ENCODE measurements at places on chromosomes 12 and 14.

DNA sequence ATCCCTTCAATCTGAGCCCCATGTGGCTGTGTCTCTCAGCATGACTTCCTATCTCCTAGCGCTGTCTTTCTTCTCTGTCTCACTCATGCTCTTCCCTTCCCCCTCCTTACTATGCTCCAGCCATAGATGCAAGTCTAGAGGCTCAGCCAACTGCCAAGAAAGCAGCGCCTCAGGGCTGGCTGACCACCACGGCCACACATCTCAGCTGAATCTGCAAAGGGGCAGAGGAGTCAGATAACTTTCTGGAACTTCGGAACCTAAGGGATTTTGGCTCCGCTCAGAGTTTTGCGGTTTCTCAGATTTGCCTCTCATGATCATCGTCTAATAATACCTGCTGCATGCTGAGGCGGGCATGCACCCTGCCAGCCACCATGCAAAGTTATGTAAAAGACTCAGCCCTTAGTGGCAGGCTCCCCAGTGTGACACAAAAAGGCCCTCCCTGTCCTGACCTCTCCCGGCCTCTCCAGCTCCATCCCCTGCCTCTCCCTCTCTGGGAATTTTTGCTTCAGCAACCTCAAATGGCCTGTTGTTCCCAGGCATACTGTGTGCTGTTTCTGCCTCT, 5.0 kb upstream of the FGF6 start:
- no peak for DNase-seq

- DNase-seq: no peak
Observed at GRCh38 chr14:99686557-99687283, 2.6 kb downstream of the CYP46A1 start.

DNA sequence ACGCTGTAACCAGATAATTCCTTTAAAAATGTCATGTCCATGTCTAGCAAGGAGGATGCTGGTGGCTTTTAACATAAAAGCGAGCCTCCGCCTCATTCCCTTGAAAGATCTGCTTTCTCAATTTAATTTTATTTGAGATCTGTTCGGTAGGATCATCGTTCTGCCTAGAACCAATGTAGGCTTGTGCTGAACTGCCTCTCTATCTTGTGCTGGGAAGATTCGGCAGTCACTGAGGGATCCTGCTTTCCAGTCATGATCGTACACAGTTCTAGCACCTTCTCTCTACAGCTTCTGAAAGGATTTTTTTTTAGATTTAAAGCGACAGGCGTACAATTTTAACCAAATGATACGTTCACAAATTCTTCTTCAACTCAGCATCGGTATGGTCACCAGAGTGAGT, 54.3 kb downstream of the PEBP1 start:
- no peak for DNase-seq

GRCh38 chr14:56868660-56869059, 58.4 kb upstream of the OTX2 start:
- DNase-seq: no peak

- no peak for DNase-seq
Observed at GRCh38 chr12:59828521-59828920, 232.7 kb downstream of the SLC16A7 start.

DNA sequence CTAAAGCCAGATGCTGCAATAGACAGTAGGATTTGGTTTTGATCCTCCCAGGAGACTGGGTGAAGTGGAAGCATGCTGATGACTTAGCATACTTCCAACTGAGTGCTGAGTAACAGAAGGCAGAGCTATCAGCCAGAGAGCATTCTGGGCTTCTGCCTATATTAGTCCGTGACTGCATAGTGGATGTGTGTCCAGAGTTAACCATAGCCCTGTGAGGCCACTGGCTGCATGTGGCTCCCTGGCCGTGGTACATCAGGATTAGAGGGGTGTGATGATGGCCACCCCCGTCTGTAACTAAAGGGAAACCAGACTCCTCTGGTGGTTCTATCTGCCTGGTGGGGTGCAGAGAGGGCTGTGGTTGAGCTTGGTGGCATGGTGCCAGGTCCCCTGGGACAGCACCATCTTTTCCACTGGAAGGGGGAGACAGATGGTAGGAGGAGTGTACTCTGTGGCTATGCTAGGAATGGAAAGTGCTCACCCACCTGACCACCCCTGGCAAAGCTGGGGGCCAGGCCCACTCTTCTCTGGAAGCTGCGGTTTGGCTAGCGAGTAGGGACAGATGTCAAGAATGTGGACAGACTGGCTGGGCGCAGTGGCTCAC, 27.4 kb downstream of the ABCD4 start:
- DNase-seq: no peak

DNA sequence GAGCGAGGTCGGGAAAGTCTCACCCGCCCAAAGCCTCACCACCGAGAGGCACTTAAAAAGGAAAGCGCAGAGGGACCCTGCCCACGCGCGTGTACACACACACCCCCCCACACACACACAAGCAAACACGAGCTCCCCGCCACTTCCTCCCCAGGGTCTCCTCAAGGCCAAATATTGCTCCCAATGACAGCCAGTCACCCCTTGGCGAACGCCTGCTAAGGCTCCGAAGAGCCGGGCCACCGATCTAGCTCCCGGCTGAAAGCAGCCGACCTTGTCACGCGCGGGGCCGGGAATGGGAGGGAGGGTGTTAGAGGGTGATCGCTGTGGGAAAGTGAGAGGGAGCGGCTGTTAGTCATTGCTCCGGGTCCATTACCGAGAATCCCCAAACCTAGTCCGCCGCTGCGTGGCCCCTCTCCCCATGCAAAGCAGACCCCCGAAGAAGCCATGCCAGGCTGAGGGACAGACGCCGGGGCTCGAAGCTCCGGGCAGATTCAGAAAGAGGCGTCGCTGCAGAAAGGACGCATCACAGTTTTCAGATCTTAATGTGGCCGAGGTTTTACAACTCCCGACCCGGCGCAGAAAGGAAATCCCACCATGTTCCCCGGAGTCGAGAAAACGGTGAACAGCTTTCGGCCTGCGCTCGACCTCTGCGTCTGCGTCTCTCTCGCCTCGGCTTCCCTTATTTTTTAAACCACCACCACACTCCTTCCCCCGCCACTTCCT, 2.6 kb downstream of the BMP4 start:
- no peak for DNase-seq

DNA sequence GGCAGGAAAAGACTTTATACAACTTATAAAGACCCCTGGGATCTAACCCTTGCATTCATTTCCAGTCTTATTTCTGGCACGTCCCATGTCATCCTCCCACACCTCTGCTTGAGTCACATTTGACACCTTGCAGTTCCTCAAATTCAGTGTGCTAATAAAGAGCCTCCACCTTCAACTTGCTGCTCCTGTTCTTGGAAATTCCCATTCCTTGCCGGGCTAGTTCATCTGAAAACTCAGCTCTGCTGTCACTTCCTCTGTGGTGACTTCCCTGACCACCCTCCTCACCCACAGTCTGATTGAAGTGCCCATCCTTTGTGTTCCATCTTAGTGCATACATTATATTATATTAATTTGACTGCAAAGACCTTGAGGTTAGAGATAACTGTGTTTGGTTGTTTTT, 37.4 kb upstream of the PSMA6 start:
- DNase-seq: no peak

DNA sequence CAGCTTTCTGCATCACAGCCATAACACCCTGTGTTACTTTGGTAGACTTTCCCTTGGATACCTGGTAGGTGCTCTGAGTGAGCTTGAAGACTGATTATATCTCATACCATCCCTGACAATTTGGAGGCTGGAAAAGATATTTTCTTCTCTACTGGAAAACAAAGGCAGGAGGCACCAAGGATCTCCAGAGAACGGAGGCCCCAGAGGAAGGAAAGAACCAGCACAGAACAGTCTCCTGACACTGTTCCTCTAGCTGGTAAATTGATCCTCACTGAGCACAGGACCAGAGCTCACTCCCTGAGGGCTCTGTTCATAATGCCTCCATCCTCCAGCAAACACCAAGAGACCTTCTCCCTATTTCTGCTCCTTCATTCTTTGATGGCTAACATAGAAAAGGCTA, at the start of gene OR11G2:
OR11G2 (plus strand) TSS at position 301 of the 400 bp plus-strand sequence. CDS start 6,542 bp downstream, outside the sequence.
- no peak for DNase-seq
